ENCODE measurements at places on chromosomes 7 and 10.

DNA sequence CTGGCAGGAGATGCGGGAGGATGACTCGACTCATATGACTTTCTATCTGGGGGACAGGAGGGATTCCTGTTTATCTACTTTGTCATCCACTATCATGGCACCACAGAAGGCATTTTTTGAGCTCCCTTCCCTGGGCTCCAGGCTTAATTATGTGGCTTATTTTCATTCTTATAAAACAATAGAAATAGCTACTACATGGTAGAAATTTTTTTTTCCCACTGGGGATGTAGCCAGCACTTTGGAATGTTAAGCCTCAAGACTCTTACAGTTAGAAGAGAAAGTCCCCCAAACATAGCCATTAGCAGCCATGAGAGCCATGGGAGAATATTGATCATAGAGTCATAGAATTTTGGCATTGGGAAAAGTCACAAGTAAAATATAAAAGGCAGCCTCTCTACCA is 14.6 kb upstream of the FAM180A start:
- DNase-seq: no peak

DNA sequence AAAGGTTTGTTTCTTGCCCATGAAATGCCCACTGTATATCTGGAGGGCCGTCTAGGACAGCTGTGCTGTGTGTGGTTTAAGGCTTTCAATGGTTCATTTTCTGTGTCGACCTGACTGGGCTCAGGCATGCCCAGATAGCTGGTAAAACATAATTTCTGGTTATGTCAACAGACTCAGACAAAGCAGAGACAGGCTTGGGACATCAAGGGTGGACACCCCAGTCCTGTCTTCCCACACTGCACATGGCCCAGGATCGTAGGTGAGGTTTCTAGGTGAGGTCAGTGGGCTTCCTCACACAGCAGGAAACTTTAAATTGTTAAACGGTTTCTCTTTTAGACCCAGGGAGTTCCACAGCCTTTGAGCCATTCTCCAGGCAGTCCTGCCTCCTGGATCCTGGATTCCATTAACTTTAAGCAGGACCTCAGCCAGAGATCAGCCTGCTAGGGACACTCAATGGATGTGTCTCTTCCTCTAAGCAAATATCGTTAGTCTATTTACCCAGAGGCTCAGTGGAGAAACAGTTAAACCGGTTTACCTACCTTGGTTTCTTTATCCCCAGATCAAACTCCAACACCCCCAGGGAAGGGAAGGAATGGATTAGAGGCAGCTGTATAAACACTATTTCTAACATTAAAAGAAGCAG is 66.4 kb downstream of the ST8SIA6 start:
- DNase-seq: no peak

GRCh38 chr7:69692611-69693010 is 94.3 kb downstream of the AUTS2 start:
- DNase-seq: no peak

- DNase-seq: no peak
Observed at GRCh38 chr10:132643709-132644526, 106.3 kb downstream of the INPP5A start.

DNA sequence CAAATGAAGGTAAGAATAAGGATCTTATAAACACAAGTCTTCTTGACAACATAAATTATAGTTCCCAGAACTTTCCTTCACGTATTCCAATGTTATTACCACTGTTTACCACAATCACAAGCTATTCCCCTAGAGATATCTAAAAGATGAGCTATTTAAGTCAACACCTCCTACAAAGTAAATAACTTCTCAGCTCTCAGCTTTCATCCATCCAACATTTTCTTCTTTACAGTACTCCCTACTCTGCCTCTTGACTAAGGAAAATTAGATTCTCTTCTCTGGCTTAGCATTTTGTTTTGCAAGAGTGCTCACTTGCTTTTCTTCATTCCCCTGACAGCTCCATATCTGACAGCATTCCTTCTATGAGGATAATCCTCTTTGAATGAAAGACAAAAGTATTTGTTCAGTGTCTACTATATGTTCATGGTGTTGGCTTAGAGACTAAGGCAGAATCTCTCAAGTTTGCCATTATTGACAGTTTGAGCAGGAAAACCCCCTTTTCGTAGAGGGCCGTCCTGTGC is 93.0 kb upstream of the IL6 start:
- no peak for DNase-seq

- DNase-seq: no peak
Observed at GRCh38 chr10:3976718-3977117, 191.7 kb upstream of the KLF6 start.

- no peak for DNase-seq
Observed at GRCh38 chr7:80847895-80848294, 71.0 kb downstream of the SEMA3C start.

DNA sequence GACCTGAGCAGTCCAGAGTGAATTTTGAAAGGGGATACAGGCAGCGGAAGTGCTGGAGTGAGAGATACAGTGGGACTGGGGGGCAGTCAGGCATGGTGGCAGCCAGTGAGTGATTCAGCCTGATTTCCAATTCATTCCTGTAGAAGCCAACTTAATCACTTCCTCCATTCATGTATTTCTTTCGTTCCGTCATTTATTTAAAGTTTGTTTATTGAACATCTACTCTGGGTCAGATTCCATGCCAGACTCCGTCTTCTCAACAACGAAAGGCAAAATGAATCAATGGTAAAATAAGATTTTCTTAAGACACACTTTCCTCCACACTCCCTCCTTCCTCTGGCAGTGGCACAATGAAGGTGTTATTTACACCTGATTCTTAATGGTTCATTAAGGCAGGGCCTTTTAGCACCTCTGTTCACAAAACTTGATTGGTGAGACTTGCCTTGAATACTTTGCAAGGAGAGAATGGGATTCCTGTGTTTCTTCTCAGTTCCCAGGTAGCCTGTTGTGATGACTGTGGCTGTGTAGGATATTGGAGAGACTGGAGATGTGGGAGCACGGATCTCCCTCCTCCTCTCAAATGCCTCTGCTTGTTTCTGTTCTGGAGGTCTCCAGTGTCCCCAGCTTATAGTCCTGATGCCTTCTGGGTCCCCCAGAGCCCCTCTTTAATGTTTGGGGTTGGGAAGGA is 27.9 kb downstream of the ADCYAP1R1 start:
- no peak for DNase-seq

- DNase-seq: no peak
Observed at GRCh38 chr10:72011468-72011867, 47.3 kb downstream of the CHST3 start.

DNA sequence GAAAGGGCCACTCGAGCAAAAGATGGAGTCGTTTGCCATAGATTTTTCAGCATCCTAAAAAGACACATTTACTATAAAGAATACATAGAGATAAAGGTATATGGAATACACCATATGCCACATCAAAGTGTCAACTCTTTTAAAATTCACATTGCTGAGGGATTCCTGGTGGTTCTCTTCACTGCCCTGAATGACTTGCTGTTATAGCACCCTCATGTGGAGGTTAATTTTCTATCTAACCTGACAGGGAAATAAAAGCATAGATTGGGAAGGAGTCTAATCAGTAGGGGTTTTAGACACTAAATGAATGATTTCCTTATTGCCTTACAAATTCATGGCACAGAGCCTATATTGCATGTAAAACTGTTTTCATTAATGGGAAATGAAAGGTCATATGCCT is 25.9 kb downstream of the DNAH11 start:
- DNase-seq: no peak

DNA sequence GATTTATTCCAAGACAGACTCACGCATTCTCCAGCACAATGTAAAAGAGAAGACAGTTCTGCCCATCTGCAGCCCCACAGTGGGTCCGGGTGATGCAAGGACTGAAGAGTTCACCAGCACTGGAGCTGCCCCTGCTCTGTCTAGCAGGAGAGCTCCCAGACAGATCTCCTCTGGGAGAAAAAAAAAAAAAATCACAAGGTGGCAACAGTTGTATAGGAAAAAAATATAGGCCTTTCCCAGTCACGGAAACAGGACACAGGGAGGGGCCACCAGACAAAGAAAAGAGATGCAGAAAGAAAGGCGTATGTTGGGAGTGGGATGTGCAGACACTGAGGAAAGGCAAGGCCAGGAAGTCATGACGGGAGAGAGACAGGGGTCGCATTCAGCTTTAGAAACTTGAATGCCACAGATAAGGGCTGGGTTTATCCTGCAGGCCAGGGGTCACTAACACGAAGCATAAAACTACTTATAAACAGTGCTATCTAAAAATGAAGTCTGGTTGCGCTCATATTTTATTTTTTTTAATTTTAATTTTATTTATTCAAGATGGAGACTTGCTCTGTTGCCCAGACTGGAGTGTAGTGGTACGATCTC is 54.1 kb downstream of the FAM171A1 start:
- no peak for DNase-seq

DNA sequence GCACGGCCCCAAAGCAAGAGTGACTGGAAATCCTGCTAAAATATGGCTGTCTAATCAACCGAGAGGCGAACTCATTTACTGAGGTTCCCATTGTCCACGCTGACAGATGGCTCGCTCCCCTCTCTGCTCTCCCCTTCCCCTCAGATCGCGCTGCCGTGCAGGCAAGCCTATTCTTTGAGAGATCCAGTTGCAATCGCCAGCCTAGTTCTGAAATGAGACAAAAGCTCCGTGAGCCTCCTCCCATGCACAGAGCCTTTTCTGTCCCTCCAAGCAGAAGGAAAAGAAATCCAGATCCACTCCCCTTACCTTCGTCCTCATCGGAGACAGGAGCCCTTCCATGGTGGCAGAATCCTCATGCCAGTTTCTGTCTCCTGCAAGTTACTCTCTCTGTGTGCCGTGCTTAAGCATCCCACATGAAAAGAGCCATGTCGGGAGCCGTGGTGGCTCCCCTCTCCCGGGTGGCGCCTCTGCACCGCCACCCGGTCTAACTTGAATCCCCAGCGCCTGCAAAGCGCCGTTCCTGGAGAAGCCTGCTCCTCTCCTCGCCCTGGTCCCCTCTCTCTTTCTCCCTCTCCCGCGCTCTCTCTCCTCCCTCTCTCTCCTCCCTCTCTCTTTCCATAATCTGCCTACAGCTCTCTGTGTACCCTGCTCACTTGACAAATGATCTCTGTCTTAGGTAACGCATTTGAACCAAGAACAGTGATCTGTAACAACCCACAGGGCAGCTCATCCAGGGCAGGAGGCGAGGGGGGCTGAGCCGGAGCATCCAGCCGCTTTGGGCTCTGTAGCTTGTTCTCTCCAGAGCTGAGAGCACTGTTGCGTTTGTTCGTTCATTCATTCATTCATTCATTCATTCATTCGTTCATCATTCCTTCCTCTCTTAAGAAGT is 156.8 kb downstream of the FRMD4A start:
- no peak for DNase-seq

- DNase-seq: no peak
Observed at GRCh38 chr7:126774077-126774476, 478.7 kb downstream of the GRM8 start.

DNA sequence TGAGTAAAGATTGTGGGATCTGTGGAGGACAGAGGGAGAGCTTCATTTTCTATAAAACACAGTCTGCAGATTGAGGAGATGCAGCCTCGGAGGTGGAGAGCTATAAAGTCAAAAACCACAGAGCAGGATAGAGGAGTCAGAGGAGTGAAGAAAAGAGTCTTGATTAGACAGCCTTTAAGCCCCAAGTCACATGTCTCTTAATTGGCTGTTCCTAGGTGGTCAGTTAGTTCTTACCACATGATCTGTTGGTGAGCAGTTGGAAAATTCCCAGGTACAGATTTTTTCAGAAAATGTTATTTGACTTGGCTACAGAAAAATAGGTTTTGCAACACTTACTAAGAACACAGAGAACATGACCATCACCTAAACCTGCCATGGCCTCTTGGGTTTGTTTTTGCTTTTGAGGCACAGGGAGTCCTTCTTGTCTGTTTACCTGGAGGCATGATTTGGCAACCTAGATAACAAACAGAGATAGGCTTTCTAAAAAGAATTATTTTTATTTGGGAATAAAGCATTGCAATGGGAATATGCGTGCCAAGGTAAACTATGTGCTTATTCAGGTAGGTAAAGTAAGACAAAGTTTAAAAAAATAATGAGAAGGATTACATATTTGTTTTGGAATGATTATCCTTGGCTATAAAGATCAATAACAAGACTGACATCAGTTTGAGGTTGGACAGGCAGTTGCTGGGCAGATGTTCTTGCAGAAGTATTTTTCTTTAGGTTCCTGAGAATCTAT is 604 bp upstream of the CYP3A43 start:
- no peak for DNase-seq

DNA sequence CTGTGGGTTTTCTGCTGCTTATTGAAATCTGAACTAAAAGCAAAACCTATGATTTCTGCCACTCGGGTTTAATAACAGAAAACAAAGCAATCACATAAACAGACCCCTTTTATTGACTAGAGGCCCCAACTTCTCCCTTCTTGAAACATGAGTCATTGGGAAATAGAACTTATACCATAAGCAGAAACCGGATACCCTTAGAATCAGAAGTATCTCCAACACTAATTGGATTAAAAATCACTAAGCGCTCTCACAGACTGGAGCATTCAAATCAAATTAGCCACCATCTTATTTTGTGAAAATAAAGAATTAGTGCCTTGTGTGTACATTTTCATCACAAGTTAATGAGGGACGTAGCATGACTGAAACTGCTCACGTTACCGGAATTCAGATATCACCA is 206.9 kb downstream of the WDR11 start:
- DNase-seq: no peak

- DNase-seq: no peak
Observed at GRCh38 chr7:9200626-9201025, 767.2 kb downstream of the NXPH1 start.

- no peak for DNase-seq
Observed at GRCh38 chr7:36226151-36226550, 73.1 kb downstream of the EEPD1 start.

DNA sequence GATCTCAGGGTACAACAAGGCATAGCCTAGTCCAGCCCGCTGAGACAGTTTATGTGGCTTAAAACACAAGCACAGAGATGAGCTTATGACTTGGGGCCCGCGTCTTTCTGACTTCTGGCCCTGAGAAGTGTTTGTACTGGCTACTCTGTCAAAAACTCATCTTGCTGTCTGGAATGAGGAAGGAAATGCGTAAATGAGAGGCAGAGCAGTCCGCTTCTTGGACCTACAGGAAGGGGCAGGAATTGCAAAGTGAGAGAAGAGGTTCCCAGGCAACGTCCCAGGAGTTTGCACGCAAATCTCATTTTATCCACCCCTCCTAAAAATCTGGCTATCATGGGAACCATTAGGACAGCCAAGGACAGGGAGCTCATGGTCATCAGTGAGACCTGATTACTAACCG is 5.5 kb downstream of the ANXA11 start:
- no peak for DNase-seq

- DNase-seq: no peak
Observed at GRCh38 chr7:3710531-3710930, 409.5 kb downstream of the SDK1 start.

- no peak for DNase-seq
Observed at GRCh38 chr10:83935911-83936310, 203.4 kb upstream of the GHITM start.

DNA sequence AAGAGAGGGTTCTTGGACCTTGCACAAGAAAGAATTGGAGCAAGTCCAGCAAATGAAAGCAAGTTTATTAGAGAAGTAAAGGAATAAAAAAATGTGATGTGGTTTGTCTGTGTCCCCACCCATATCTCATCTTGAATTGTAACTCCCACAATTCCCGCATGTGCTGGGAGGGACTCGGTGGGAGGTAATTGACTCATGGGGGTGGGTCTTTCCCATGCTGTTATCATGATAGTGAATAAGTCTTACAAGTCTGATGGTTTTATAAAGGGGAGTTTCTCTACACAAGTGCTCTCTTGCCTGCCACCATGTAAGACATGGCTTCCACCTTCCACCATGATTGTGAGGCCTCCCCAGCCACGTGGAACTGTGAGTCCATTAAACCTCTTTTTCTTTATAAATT is 39.2 kb upstream of the FZD9 start:
- no peak for DNase-seq
